ENCODE measurements at places on chromosomes 6 and 20.

DNA sequence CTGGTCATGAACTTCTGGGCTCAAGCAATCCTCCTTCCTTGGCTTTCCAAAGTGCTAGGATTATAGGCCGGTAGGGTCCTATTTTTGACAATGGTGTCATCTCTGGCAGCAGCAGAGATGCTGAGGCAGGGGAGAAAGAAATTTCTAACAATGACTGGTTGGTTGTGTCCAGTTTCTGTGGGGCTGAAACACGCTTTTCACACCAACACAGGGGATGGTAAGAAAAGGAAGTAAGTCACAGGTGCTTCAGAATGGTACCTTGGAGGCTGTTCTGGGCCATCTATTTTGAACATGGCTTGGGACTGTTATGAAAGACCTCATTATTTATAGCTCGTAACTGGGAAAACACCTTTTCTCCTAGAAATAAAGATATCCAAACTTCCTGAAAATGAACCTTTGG is 72.6 kb downstream of the GJA10 start:
- DNase-seq = no peak

DNA sequence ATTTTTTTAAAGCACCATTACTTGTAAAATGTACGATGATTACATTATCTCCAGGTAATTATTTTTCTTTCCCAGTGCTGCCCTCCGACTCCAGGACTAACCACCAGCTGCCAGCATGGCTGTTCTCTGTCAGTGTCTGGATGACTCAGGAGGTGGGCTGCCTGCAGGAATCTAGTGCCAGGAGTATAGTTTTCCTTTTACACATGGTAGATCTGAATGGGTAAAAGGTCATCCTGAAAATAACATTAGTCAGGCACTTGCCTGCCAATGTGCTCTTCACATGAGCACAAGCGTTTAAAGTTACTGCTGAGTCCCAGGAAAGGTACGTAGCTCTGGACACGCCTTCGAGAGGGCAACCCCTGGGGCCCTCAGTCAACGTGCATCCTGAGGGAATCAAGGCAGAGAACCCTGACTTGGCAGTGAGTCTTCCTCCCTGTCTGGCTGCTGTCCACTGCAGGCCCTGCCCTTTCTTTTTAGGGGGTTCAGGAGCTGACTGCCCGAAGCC is 2.4 kb downstream of the DYNLT1 start:
- DNase-seq = no peak

DNA sequence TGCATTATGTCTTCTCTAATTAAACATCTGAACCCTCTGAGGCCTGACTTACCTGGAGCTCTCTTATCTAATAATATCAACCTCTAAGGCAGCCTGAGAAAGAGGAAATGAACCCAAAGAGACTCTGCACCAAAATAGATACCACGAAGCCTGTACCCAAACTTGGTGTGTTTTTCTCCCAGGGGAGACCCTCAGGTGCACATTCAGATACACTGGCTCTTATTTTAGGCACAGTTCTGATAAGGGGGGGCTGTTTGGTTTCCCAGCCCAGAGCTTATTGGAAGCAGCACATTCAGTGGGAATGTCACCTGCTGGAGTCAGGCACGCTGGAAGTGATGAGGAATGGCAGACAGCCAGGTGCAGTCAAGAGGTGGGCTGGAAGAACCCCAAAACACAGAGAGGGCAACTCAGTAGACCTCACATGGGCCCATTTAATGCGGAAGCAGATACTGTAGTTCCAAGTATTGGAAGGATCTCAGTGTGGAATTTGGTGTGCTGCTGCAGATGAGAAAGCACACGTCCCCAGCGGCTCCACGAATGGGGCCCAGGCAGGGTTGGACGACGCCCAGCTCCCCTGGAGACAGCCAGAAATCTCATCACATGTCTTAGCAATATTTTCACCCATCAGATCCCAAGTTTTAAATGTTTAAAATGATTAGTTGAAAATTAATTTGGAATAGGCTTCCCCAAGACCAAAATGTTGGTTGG is 9.7 kb upstream of the CCR6 start:
- no peak for DNase-seq

GRCh38 chr6:119201480-119201879 is 123.0 kb upstream of the FAM184A start:
- DNase-seq = no peak

DNA sequence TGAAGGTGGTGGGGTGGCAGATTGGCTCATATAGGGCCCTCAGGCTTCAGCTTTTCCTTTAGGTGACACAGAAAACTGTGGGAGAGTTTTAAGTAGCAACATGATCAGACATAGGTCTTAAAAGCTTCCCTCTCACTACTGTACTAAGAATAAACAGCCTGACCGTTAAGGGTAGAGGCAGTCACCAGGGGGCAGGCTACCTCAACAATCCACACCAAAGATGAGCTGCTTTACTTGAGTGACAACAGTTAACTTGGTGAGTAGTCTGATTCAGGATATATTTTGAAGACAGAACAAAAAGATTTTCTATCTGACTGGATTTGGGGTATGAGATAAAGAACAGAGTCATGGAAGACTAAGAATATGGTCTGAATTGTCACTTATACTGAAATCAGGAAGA is 193.1 kb upstream of the SHLD1 start:
- DNase-seq = no peak

DNA sequence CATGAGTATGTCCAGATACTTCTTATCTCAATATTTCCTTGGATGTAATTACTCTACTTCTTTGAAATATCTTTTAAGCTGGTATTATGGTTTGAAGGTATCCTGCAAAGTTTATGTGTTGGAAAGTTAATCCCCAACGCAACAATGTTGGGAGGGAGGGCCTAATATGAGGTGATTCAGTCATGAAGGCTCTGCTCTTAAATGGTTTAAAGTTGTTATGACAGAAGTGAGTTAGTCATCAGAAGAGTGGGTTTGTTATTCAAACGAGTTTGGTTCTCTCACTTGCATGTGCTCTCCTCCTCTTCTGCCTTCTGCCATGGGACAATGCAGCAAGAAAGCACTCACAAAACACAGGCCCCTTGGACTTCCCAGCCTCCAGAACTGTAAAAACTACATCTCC is 176.3 kb downstream of the KCNQ5 start:
- no peak for DNase-seq

Data from NCI-H526 treated with DMSO at 0.1 percent for 48 hours (cell line).